Neural crest cell (in vitro differentiated cells): ENCODE measurements at places on chromosomes 6 and 20. TPM values are rescaled to one million over a fixed set of nuclear protein-coding genes. Genes with fewer than 3 reads are reported as not detected.

MRAP2 gene
- total RNA-seq: 0.93 and 1.4 TPM in 2 replicates

DNA sequence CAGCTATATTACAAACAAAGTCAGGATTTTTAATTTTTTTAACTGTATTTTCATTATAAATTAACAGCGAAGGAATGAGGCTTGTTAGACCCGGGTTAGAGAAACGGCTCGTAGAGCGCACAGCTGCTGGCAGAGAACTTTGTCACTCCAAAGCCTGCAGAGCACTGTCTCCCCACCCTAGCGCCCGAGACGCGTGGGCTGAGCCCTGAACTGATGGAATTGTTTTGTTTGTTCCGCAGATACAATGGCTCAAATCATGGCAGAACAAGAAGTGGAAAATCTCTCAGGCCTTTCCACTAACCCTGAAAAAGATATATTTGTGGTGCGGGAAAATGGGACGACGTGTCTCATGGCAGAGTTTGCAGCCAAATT lies 810 bp downstream of the LAMP5 start:
- no peak for DNase-seq

- DNase-seq: no peak
Observed at GRCh38 chr6:126111327-126111726, 125.0 kb downstream of the TRMT11 start.

DNA sequence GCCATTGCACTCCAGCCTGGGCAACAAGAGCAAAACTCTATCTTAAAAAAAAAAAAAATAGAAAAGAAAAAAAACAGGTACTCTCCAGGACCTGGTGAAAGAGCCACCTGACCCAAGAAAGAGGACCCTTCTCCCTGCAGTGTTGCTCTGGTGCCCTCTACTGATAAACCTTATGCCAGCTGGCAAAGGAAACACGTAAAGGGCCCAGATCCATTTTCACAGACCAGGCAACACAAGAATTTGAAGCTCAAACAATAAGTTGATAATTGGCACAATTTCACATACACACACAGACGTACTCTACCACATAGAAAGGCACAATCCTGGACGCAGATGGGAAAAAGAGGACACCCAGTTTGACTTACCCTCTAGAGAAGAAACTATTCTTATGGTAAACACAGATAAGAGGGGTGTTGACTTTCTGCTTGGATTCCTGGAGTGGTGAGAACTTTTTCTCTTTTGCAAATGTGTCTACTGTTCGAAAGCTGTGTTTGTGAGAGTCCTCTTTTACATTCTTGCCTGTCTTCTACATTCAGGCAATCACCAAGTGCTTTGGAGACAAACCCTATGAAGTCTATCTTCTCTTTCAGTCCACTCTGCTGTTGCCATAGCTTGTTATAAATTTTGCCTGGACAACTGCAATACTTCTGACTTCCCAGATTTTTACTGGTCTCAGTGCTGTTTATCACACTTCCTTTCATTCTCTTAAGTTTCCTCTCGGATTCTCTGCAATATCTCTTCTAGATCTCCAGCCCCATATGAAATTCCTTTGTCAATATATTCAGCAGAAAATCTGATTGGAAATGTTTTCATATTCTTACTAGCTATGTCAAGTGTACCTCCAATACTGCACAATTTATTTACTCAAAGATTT lies 6.4 kb upstream of the SNRPB start:
- no peak for DNase-seq

DNA sequence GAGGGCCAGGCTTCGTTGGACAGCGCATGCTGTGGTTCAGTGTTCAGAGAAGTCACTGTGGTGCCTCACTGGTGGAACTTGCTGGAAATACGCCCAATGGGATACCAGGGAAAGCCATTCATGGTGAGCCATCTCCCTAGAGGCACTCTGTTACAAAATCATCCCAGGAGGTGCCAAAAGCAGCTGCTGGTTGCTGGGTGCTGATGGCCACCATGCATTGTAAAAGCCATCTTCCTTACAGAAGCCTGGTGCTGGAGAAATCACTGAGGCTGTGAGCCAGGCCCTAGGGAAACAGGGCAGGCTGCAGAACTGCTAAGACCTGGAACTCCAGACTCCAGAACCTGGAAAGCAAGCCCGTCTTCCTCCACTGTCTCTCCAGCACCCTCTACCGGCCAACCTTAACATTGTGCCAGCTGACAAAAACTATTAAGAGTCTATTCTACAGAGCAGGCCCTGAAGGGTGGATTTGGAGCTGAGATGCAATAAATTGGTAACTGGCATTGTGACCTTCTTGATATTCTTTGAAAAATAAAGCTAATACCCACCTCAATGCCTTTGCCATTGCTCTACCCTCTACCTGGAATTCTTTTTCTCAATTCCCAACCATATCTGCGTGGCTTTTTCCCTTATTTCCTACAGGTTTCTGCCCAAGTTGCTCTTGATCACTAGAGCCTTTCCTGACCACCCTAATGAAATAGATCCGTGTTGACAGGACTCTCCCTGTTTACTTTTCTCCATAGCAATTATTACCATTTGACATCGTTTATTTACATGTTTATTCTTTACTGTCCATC lies 18.5 kb downstream of the SNRPB start:
- DNase-seq: peak; percentile 89

CCN6 gene
- total RNA-seq: not detected in 2 replicates

FOXQ1 gene
- total RNA-seq: not detected in 2 replicates

DNA sequence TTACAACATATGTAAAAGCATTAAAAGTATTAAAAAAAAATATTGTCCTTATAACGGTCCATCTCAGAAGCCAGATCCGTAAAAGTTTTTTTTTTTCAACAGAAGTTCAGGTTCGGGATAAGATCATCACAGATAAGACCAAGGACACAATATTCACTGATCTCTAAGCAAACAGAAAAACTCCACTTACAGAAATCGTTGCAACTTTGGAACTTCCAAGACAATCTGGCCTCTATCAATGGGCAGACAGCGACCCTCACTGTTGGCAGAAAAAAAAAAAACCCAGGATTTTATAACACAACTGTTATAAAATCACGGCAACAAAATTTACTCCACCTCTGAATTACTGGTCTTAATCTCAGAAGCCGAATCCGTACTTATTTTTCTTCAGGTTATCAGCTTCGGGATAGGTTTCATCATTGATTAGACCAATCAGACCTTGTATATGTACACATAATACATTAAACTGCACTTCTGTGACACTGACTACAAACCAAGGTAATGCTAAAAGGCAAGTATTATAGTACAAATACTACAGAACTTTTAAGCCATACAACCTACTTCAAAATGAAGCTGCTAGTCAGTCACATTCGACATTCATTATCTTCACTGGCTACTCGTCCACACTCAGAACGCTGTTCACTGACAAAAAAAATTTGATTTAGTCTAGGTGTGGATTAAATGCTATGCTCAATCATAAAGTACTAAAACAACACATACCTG lies 34.7 kb upstream of the SYNCRIP start:
- DNase-seq: no peak

GRCh38 chr20:10309326-10309725 lies 90.7 kb downstream of the SNAP25 start:
- DNase-seq: no peak

ABHD16B gene
- not detected in 2 replicates for total RNA-seq

- no peak for DNase-seq
Observed at GRCh38 chr6:43496370-43497128, 13.6 kb downstream of the LRRC73 start.
